Activated CD8-positive, alpha-beta memory T cell treated with anti-CD3 and anti-CD28 coated beads for 4 hours (primary cell): ENCODE measurements at places on chromosomes 4 and X.

- DNase-seq: peak; percentile 33
Measured at GRCh38 chr4:39976945-39977488, 694 bp downstream of the PDS5A start.

- DNase-seq: no peak
Measured at GRCh38 chr4:4341861-4342650, 44.8 kb upstream of the NSG1 start.

DNA sequence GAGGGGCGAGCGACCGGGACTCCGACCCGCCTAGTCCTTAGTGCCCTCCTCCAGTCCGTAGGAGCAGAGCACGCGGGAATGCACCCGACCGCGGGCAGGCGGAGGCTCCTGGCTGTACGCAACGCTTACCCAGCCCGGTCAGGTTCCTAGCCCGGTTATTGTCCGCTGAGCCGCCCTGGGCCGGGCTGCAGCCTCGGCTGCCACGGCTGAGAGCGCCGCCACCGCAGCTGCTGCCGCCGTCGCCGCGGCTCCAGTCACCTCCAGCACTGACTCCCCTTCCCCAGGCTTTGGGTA is at the start of gene AMER1:
Gene AMER1, minus strand, starts transcription at position 268 of the 294 bp plus-strand sequence. CDS start 12,422 bp downstream, outside the sequence.
- DNase-seq: no peak

GRCh38 chr4:16875487-16875886 is 23.0 kb downstream of the LDB2 start:
- DNase-seq: no peak

DNA sequence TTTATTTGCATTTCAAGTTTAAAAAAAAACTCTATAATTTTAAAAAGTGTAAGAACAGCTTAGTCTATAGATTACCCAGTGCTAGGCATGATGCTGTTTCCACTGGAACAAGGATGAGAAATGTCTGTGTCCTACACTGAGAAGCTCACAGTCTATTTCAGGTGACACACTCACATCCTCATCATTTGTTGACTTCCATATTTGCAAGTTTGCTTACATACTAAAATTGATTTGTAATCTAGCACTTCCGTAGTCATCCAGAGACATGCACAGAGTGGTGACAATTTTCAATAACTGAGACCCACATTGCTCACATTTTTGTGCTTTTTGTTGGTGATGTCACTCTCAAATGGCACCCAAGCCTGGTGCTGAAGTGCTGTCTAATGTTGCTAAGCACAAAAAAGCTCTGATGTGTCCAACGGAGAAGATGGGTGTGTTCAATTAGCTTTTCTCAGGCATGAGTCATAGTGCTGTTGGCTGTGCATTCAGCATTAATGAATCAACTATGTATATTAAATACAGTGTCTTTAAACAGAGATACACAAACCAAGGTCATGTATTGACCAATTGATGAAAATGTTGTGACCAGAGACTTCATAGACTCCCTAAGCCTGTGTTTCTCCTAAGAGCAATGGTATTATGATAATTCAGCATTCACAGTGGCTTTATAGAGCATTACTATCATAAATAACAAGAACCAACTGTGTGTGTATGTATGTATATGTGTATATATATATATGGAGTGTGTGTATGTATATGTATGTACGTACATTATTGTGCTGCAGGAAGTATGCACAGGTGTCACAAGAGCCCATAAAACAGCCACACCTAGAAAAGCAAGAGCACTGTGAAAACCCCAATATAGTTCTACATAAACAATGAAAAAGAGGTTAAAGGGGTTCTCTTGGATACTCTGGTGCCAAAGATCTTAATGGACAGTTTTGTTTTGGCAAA is 31.2 kb upstream of the VCX3B start:
- no peak for DNase-seq

DNA sequence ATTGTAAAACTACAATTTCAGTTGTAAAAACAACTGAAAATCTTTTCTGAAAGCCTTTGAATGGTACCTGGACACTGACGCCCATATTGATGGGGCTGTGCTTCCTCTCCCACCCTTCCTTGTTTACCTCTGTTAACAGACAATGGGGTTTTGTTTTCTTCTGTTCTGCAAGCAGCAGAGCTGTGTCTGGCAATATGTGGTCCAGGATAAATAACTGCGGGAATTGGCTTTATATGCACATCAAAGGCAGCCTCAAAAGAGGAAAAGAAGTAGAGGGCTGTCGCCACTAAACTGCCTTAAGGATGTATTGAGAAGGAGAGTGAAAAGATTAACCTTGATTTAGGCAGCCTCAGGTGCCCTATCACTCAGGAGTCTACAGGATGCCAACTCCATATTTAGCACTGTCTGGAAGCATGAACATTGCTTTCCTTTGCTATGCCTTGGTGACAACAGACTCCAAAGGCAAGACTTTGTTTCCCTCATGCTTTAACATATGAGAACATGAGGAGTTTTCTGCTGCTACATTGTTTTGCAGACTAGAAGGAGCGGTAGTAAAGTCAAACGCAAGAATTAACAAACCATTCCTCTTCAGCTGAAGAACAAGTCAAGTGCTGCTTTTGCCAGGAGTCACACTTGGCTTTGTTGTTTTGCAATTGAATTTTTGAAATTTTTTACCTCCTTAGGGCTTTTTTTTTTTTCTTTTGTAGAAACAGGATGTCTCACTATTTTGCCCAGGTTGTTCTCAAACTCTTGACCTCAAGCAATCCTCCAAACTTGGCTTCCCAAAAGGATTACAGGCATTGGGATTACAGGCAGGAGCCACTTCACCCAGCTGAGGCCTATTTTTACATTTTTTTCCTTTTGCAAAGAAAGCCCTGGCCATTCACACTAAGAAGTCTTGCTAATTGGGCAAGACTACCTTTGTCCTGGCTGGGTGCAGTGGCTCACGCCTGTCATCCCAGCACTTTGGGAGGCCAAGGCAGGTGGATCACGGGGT is 3.0 kb downstream of the IL21 start:
- DNase-seq: no peak

GRCh38 chrX:45309096-45309495 is 108.4 kb upstream of the DIPK2B start:
- no peak for DNase-seq

- no peak for DNase-seq
Measured at GRCh38 chr4:181896614-181897013, 346.6 kb upstream of the TENM3 start.
